ENCODE measurements at places on chromosomes 6 and 20.

DNA sequence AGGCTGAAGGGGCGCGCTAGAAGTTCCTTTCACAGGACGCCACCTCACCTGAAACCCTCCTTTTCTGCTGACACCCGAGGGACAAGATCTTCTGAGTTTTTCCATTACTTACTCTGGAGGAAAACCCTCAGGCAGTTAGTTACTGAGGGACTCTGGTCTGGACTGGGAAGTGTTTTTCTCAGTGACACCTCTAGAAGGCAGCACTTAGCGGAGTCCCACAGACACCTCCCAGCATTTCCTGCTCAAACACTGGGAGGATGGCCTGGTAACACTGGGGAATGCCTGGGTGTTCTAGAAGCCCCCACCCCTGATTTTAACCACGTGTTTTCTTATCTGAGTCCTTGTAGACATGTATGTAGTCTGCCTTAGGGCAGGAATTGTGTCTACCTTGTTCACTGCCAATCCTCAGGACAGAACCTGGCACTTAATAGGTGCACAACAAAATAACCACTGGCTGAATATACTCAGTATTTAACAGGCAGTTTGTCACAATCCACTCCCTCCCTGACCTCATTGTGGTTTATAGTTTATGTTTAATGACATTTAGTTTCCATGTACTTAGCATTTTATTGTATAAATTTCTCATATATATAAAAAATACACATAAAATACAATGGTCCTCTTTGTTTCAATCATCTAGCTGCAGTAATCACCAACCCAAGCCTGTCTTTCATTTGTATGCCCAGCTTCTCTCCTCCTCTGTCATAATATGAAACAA lies 4.8 kb downstream of the GSTA3 start:
- DNase-seq, result no peak

- DNase-seq, result no peak
Observed at GRCh38 chr20:43331906-43332305, 125.8 kb upstream of the SRSF6 start.

DNA sequence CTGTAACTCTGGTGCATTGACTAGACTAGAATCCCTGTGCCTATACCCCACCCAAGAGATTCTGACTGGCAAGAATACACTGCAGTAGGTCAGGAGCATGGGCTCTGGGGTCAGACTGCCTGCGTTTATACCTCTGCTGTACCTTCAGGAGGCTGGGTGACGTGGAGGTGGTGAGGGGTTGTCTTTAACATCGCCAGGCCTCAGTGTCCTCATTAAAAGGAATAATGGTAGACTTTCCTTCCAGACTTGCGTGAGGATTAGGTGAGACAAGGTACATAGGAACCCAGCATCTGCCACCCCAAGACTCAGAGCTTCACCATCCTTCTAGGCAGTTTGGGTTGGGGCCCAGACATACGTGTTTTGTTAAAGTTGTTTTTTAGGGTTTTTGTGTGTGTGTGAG lies 44.3 kb downstream of the TM9SF4 start:
- DNase-seq, result no peak

DNA sequence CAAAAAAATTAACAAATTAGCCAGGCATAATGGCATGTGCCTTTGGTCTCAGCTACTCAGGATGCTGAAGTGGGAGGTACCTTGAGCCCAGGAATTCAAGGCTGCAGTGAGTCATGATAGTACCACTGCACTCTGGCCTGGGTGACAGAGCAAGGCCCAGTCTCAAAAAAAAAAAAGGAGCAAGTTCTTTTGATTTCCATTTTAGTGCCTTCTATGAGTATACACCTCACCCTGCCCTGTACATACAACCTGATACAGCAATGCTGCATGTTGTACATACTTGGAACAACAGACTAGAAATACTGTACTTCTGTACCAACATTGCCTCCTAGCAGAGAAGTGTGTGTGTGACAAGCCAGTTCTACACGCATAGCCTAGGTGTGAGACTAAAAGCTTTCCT lies 97.3 kb upstream of the CARMIL1 start:
- DNase-seq, result no peak

DNA sequence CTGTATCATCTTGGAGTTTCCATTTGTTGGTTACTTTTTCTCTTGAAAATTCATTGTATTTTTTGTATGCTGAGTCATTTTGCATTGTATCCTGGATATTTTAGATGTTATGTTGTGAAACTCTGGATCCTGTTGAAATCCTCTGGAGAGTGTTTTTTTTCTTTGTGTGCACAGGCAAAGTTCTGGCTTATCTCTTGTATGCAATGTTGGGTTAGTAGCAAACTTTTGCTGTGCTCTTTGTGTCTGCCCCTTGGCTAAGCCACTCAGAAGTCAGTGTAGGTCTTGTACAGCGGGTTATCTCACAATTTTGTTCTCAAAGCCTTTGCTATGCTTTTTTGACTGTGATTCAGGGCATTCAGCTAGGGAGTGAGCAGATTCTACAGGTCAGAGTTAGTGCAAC lies 29.1 kb upstream of the LMBRD1 start:
- no peak for DNase-seq

GRCh38 chr6:33623895-33624381 lies 2.8 kb downstream of the ITPR3 start:
- DNase-seq, result no peak

- no peak for DNase-seq
Observed at GRCh38 chr6:135084001-135084915, 29.6 kb upstream of the HBS1L start.

- DNase-seq, result no peak
Observed at GRCh38 chr6:170068496-170068895, 222.4 kb downstream of the DLL1 start.

- peak; percentile 89 for DNase-seq
Observed at GRCh38 chr6:154733626-154734382, 588 bp downstream of the SCAF8 start.

GRCh38 chr6:131096786-131097185 lies 33.7 kb upstream of the EPB41L2 start:
- no peak for DNase-seq

DNA sequence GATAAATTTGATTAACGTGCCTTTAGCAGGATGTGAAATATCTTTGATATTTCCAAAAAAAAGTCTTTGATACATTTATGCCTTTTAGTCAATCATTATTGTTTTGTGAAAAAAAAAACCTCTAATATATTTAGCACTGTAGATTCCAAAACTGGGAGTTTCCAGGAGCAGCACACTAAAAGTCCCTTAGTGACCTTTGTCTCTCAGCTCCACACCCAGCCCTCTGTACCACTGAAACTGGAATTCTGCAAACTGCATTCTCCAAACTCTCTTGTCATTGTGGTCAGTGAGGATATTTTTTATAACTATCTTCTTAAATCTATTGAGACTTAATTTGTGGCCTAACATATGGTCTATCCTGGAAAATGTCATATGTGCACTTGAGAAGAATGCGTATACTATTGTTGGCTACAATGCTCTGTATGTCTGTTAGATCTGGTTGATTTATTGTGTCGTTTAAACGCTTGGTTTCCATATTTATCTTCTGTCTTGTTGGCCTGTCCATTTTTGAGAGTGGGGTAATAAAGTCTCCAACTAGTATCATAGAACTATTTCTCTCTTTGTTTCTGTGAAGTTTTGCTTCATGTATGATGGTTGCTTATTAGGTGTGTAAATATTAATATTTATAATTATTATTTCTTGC lies 73.2 kb upstream of the CNKSR3 start:
- no peak for DNase-seq

DNA sequence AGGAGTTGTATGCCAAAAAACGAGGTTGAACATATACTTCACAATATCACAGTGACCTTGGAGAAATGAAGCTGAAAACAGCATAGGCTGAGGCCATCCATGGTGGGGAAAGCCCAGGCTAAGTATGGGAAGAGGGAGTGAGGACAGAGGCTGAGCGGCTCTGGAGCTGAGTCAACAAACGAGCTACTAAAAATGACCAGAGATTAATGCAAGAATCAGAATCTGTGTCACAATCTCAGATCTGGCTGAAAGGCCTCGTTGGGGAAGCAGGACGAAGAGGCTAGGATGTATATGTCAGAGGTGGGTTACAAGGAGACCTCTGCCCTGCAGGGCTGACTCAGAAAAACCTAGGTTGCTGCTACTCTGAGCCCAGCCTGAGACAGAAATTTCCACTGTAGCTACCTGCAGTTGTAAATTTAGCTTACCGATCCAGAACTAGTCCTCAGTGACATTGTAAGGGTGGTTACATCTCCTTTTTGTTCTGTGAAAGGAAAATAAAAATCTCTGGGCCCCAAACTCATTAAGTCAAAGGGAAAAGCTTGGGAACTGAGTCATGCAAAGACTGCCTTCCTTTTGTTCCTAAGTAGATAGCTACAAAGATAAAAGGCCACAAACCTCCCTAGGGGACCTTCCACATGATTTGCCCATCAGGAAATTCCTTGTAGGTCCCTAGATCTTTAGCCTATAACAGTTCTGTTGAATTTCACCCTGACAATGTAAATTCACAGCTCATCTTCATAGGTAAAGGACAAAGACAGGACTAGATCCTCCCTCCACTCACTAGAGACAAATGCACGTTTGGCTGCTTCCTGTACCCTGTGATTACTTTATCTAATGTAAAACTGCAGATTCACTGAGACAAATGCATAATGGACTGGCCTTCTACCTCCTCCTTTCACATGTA lies 8.5 kb upstream of the TUBB2A start:
- DNase-seq, result no peak

- DNase-seq, result no peak
Observed at GRCh38 chr6:139361211-139361610, 13.2 kb downstream of the CITED2 start.

DNA sequence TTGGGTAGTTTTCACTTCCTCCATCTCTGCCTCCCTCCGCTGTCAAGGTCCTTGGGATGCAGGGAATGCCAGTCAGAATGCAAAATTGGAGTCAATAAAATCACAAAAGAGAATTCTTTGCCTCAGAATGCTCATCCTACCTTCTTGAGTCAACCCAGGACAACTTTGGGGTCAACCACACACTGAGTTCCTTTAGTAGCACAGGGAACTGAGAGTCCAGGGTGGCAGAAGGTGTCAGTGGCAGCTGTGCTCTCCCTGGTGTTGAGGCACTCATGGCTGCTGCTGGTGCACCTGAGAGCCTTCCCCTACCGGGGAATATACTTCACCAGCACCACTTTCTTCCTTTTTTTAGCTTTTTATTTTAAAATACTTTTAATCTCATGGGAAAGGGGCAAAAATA lies 829 bp upstream of the NOTCH4 start:
- DNase-seq, result no peak

DNA sequence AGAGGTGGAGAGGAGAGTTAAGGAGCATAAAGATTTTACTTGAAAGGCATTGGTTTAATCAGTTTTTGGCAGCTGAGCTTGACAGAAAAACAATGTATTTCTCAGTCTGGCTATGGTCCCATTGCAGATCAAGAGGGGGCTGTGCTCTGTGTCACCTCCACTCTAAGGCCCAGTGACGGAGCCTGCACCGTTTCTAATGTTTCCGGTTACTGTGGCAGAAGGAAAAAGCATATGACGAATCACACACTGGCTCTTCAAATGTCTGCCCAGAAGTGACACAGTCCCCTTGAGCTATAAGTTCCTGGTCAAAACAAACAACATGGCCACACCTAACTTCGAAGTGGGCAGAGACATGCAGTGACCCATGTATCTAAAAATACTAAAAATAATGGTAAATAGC lies 372.0 kb downstream of the PLCB1 start:
- DNase-seq, result no peak

DNA sequence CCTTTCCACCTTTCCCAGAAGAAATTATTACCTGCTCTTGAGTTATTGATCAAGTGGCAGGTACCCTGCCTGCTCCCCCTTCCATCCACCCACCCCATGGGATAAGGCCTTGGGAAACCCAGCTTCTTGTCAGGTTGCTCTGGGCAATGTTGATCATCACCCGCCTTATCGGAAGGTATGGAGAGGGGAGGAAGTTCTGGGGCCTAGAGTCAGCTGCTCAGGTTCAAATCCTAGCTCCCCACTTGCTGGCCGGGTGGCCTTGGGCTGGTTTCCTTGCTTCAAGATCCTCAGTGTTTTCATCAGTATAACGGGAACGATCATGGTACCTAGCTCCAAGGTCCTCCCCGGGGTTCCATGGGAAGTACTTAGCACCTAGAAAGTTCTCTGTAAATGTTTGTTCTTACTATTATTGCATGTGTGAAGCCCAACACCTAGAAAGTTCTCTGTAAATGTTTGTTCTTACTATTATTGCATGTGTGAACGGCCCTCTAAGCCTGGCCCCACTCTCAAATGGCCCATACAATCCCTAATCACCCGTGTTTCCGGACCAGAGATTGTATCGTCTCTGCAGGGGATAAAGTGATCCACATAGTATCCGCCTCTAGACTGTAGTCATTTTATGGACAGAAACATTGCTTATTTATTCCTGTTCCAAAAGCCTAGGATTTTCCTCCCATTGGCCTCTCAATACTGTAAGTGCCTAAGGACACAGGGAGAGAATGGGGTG lies 1.1 kb upstream of the PREX1 start:
- no peak for DNase-seq

DNA sequence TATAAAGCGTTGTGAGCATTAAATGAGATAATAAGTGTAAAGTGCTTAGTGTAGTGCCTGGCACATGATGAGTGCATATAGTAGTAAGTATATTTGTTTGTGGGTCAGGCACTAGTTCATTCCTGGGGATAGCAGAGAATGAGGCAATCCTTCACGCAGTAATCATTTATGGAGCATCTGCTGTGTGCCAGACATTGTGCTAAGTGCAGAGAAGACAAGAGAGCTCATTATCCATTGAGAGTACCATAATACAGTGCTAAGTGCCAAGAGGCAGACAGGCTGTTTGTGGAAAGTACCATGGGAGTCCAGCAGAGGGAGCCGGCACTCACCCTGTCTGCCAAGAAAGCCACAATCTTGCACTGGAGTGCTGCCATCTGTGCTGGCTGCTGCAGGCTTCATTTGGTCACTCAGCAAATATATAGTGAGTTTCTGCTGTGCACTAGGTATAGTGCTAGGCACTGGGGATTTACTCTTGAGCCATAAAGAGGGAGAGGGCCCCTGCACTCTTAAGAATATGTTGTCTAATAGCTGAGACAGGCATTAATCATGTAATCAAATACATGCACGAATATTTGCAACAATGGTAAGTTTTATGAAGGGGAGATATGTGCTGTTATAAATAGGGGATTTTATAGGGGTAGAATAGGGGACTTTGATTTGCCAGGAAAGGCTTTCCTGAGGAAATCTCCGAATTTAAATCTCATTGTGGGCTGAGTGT lies 12.9 kb upstream of the MROH8 start:
- DNase-seq, result peak; percentile 82

- no peak for DNase-seq
Observed at GRCh38 chr6:308768-309167, 16.5 kb downstream of the DUSP22 start.

DNA sequence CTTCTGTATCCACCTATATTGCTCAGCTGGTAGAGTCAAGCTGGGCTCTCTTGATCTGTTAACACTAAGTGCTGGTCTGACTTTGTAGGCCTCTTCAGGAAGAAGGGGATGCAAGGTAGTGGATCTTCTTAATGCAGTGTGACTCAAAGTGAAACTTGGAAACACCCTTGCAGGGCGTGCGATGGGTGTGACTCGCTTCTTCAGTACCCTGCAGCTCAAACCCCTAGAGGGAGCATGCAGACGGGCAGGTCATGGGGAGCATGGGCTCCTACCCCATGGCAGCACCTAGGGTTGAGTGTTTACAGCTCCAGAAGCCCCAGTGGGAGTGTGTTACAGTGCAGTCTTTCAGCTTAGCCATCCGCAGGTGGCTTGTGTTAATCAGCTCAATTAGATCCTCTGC lies 757 bp upstream of the SAMD3 start:
- peak; percentile 45 for DNase-seq

- DNase-seq, result no peak
Observed at GRCh38 chr6:161586887-161587286, 313.0 kb upstream of the AGPAT4 start.

Measured in liver (tissue), 10 donors.